ENCODE measurements at places on chromosomes 4 and X. TPM values are rescaled to one million over a fixed set of nuclear protein-coding genes. Genes with fewer than 3 reads are reported as not detected.

Gene SPATA4
- 0.22 TPM for total RNA-seq

Gene CT45A2
- total RNA-seq: not detected

Gene ZXDA
- 8.1 TPM for total RNA-seq

Gene ZDHHC15
- total RNA-seq: 2.3 TPM

GRCh38 chrX:143781103-143781502, 60.6 kb upstream of the SPANXN2 start:
- DNase-seq: no peak

DNA sequence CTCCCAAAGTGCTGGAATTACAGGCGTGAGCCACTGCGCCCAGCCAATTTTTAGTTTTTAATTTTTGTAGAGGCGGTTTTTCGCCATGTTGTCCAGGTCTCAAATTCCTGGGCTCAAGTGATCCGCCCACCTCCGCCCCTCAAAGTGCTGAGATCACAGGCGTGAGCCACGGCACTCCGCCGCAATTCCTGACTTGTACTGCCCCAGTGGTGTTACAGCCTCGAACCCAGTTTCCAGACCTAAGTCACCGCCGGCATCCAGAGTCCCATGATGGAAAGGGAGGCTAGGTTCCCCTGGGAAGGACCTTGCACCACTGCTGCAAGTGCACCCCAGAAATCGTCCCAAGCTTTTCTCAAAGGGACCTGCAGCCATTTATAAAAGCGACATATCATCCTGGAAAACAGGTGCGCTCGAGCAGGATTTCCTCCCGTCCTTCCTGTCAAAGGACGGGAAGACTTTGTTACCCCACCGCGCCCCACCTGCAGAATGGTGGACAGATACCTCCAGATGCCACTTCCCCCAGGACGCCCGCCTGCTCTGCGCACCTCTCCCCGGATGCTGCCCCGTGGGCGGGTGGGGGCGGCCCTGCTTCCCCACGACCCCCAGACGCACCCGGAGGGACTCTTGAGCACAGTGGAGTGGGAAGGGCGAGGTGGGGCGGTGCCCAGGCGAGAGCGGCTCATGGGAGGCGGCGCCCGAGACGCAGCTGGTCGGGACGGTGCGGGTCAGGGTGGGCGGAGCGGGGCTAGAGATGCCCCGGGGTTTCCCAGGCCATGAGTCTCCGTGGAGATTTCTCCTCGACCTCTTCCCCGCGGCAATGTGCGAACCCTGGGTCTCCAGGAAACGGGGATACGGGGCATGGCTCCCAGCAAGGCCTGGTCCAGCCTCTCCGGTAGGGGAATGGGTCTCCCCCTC, 947 bp upstream of the RPL10 start:
- peak; percentile 83 for DNase-seq

DNA sequence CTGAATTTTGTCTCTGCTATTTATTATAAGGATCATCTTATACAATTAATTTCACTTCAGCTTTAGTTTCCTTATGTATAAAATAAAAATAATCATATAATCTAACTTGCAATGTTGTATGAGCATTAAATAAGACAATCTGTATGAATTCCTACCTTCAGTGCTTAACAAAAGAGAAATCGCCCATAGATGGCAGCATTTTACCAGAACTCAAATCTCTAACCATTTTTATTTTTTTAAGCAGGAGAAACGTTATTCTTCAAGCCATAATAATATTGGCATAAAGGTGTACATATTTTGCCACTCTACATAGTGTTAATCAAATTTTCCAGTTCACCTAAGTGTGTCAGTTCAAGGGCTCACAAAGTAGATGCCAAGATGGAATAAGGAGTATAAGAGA, 78.8 kb downstream of the TMEM47 start:
- no peak for DNase-seq

DNA sequence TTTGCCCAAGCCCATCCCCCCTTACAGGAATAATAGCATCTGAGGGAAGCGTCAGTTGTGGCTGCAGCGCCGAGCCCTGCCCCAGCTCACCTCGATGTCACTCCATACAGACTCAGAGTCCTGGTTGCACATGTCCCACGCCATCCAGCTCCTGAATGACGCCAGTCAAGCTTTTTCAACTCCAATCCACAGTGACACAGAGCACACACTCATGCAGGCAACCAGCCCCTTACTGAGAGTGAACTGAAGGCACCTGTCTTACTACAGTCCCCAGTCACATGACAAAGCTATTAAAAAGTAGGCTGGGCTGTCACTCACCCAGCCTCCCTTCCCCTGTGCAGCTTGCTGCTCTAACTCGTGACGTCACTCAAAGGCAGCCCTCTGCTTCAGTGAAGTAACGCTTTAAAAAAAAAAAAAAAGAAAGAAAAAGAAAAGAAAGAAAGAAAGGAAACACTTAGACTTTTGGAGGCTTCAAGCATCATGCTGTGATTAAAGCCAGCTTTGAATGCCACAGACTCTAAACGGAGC, at the start of gene PPARGC1A:
Gene PPARGC1A (minus strand): TSS at position 234 of the 528 bp plus-strand sequence. CDS start 90 bp downstream, at position 144.
- peak; percentile 13 for DNase-seq

GRCh38 chrX:16711893-16712547, 449 bp downstream of the CTPS2 start:
- peak; percentile 36 for DNase-seq

DNA sequence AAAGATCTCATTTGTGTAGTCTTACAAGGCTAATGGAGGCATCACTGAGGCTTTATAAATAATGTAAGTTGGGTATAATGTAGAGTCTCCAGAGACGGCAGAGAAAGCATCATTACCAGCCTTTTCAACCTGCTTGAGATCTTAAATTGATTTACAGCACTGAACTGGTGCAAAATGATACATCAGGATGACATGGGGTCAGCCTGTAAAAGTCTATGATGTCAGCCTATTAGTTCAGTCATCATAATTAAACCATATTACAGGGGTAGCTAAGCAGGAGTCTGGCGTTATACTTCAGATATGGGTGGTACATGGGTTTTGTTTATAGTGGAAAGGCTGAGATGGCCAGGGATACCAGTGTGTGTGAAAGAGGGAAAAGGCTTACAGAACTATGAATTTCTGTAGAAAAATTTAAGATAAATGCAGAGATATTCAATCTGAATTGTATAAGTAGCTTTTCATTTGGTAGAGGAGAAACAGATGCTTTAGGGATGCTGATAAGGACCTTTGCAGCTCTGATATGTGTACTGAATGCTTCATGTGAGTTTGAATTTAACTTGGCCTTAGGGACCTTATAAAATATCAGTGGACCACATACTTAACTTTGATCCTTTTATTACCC, 2.7 kb downstream of the SMAD1 start:
- DNase-seq: no peak

- no peak for DNase-seq
Observed at GRCh38 chrX:960821-961220, 251.6 kb downstream of the CRLF2 start.

- DNase-seq: no peak
Observed at GRCh38 chr4:86386817-86387415, 27.1 kb upstream of the MAPK10 start.

DNA sequence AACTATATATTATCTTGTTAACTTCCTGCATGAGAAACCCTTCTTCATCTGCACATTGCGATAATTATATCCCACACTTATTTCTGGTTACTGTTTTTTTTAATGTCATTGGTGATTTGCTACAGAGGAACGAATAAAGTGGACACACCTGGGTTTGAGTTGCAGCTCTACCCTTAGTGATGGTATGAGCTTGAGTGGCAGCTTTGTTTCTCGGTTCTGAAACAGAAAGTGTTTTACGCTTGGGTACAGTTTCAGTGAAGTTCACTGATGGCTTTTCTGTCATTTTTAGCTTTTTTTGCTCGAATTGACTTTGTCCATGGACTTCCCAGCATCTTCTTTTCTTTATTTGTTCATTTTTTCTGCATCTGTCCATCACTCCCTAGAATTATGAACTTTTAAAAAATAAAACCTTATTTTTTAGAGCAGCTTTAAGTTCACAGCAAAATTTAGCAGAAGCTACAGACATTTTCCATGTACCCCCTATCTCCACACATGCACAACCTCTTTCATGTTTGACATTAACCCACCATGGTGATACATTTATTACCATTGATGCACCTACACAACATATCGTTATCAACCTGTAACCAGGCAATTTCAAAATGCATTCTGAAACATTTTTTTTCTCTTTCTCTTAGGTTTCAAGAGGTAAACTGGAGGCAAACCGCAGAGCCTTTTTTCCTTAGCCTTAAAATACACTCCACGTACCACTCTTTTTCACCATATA, 1041.6 kb upstream of the PRKX start:
- no peak for DNase-seq

GRCh38 chrX:69128588-69128987, 36.7 kb downstream of the PJA1 start:
- peak; percentile 36 for DNase-seq

DNA sequence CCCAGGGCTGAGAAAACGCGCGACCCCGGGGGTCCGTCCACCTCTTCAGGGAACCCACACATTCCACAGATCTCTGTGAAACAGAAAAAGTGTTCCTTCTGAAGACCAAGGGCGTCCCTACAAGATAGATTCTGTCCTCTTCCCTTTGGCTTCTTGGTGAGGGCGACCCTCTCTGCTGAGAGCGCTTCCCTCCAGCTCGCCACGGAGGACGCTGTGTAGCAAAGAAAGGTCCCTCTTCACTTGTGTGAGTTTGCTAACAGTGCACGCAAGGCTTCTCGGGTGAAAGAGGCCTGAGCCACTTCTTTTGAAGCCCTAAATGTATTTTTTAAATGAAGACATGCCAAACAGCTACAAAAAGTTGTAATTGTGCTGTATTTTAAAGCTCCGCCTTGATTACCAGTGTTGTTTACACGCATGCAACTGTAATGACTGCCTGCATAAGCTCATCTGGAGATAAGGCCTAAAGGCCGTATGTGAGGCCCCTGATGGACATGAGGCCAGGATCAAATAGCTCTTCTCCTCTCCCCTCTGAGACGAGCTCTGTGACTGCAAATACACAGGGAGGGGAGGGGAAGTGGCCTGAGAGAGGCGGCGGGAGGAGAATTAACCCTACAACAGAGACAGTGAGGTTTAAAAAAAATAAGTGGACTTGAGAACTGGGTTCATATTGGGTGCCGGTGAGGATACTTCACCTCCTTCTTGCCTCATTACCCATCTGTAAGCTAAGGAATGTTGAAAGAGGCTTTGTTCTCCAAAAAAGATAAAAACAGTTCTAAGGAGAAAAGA, 95.5 kb downstream of the SOWAHB start:
- peak; percentile 52 for DNase-seq
